ENCODE measurements at places on chromosomes 2 and 18.

DNA sequence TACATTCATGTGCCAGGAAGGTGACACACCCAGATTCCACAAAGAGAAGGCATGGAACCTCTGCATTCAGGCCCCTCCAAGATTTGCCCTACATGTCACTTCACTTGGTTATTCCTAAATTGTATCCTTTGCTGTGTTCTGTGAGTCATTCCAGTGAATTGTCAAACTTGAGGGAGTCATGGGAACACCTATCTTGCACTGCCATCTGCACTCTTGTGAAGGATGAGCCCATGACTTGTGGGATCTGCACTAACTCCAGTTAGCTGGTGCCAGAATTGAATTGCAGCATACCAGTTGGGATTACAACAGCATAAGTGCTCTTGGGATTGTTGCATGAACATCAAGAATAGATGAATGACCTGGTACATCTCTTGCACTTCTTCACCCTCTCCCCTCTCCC lies 1288.0 kb upstream of the ZEB2 start:
- no peak for DNase-seq

DNA sequence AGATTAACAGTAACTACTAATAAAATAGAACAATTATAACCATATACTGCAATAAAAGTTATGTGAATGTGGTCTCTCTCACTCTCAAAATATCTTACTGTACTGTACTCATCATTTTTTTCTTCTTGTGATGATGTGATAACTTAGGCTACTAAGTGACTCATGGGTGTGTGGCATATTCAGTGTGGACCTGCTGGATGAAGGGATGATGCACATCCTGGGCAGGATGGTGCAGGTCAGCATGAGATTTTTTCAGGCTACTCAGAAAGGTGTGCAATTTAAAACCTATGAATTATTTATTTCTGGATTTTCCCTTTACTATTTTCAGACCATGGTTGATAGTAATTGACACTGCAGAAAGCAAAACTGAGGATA lies 90.7 kb downstream of the NCKAP5 start:
- DNase-seq: no peak

DNA sequence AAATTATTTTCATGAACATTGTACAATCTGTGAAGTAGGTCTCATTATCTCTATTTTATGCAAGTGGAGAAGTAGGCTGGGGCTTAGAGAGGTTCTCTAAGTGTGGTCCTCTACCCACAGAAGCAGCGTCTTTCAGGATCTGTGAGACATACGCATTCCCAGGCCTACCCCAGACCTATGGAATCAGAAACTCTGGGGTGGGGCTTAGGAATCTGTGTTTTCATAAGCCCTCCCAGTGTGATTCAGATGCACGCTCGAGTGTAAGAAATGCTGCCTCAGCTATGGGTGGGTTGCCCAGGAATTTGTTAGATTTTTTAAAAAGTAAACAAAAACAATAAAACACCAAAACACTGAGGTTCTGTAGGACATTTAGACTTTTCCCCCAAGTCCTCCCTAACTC lies 14.8 kb upstream of the ZAP70 start:
- DNase-seq: no peak

- no peak for DNase-seq
These were observed 62.2 kb downstream of the ACKR3 start for GRCh38 chr2:236631856-236632291.

DNA sequence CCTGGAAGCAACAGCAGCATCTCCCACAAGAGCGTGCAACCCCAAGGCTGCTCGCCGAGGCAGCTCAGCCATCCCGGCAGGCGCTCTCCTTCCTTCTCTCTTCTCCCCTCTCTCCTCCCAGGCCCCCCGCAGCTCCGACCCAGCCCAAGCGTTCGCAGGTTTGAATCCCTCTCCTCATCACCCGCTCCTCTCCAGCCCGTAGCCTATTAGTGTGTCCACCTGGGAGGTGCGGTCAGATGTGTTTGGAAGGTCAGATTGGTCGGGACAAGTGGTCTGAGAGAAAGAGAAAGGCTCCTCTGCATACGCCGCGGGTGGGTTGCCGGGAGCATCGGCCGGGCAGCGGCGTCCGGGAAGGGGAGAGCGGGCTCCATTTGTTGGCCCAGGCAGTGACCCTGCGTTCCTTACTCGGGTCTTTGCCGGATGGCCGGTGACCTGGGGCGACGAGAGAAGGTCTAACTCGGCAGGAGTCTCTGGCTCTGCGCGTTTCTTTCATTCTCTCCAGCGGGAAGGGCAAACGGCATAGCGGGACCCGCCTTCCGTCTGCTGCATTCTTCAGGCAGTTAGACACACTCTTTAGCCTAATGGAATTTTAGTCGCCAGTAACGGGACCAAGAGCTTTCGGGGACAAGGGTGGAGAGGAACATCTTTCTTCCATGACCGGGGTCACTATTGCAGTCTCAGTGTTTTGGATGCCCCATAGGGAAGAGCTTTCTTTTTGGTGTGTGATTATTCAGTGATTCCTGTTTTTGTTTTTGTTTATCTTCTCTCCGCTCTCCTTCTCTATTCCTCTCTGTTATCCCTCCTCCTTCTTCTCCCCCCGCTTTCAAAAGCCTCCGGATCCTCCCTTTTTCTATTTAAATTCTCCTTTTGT lies 1.1 kb upstream of the TMEFF2 start:
- no peak for DNase-seq

- no peak for DNase-seq
These were observed 289.0 kb upstream of the TFPI start for GRCh38 chr2:187842978-187843847.

- DNase-seq: no peak
These were observed 33.4 kb downstream of the UPP2 start for GRCh38 chr2:158135096-158135495.

DNA sequence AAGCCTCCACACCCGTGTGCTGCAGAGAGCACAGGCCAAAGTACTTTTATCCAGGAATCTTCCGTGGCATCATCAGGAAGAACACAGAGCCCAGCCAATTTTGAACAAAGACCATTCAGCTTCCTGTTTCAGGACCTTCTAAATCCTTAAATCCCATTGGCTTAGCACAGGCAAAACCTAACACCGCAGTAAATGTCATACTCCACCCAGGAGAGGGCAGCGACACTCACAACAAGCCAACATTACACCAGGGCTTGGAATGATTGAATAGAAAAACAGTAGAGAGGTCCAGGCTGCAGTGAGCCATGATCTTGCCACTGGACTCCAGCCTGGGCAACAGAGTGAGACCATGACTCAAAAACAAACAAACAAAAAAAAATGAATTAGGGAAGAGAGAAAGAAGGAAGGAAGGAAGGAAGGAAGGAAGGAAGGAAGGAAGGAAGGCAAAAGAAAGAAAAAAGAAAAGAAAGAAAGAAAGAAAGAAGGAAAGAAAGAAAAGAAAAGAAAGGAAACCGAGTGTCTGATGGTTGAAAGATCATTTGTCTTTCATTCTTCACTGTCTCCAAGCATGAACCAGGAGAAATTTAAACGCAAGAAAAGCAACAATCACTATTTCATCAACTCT lies 144.6 kb upstream of the SATB2 start:
- no peak for DNase-seq

DNA sequence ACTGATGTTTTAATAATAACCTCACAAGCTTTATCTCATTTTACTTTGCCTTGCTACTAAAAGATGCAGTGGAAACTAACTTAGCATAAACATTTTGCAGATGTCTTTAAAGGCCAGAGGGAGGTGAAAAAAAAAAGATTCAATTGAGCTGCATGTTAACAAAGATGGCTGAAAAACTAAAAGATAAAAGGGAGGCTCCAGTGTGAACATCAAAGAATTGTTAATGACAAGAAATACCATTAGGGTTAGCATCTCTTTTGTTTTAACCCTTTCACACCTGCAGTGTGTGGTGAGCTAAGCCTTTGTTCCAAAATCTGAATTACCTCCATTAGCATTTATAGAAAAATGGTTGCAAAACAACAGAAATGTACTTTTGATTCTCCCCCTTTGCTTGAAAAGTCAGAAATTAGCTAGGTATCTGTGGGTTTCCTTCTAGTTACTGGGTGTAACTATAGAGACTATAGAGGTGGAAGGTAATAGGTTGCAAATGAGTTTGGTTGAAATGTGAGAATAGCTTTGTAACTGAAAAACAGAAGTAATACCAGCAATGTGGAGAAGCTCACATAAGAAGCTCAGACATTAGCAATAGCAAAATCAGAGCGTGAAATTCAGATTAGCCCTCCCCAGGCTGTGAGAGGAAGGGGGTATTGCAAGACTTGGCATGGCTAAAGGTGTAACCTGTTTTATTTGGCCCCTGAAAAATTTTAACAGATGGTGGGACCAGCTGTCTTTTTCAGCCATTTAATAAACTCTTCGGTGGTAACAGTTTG lies 34.8 kb upstream of the SP5 start:
- no peak for DNase-seq

DNA sequence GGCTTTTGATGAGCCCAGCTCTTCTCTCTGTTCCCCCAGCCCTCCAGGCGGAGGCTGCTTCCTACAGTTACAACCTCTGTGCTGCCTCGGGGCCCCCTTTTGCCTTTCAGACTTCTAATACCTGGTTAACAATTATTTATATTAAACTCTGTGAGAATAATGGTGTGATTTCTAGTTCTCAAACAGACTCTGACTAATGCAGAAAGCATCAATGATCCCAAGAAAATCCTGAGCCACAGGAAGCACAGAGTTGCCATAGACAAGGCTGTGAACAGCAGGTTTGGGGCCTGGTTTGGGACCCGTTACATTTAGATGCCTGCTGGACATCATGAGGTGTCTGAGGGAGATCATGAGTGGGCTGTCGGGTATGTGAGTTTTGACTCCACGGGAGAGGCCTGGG lies 37.4 kb upstream of the MYO3B start:
- DNase-seq: no peak

DNA sequence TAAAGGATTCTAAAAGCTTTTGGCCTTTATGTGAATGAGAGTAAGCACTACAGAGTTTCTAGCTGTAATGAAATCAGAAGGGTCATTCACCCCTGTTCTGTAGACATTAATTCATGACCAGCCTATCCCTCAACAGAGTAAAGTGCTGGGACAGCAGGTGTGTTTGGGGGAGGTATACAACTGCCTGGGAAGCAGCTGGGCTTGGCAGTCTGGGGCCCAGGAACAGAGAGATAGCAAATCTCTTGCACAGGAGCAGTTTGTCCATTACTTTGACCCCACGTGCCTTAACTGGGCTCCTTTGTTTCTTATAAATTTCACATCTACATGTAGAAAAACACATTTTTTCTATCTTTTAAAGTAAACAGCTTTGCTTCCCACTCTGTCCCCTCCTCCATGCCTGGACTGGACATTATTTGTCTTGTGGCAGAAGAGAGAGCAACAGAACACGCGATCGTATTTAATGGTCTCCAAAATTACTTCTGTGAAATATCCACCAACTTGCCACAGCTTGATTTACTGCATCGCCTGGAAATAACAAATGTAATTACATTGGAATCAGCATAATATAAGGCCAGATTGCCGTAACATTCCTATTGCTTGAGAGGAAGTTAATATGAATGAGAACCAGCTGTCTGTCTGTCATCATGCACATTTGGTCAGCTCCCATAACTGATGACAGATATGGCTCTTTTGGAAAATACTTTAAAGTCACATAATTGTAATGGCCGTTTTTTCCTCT lies 263.8 kb downstream of the RBM43 start:
- no peak for DNase-seq

GRCh38 chr2:155203178-155203577 lies 504.7 kb downstream of the KCNJ3 start:
- no peak for DNase-seq

- DNase-seq: no peak
These were observed 86.9 kb downstream of the VSNL1 start for GRCh38 chr2:17627434-17627833.

GRCh38 chr2:172416447-172417058 lies 10.8 kb upstream of the ITGA6 start:
- no peak for DNase-seq

GRCh38 chr18:13375302-13376255 lies 157.0 kb downstream of the LDLRAD4 start:
- peak; percentile 8 for DNase-seq

- DNase-seq: no peak
These were observed 184.7 kb downstream of the MREG start for GRCh38 chr2:215828528-215829184.

- DNase-seq: no peak
These were observed 25.6 kb downstream of the SERTAD2 start for GRCh38 chr2:64627860-64628841.

- DNase-seq: no peak
These were observed 90.6 kb downstream of the GLI2 start for GRCh38 chr2:120826260-120826648.

GRCh38 chr18:5519448-5520298 lies 24.1 kb downstream of the EPB41L3 start:
- DNase-seq: no peak

- DNase-seq: no peak
These were observed 120.8 kb upstream of the FOSL2 start for GRCh38 chr2:28271919-28272250.

DNA sequence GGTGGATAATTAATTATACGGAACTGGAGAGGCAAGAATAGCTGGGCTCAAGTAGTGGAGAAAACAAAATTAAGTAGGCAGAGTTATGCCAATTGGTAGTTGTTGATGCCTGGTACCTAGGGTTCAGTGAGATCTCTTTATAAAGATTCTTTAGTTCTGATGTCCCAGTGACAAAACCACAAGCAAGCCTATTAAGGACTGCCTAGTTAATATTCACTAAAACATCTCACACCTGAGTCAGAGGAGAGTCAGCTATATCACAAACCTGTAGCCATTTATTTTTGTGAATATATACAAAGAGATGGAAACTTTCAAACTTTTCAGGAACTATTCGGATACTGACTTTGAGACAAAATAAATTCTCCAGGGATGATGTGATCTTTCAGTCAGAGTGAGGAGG lies 213.9 kb upstream of the CYP26B1 start:
- no peak for DNase-seq

DNA sequence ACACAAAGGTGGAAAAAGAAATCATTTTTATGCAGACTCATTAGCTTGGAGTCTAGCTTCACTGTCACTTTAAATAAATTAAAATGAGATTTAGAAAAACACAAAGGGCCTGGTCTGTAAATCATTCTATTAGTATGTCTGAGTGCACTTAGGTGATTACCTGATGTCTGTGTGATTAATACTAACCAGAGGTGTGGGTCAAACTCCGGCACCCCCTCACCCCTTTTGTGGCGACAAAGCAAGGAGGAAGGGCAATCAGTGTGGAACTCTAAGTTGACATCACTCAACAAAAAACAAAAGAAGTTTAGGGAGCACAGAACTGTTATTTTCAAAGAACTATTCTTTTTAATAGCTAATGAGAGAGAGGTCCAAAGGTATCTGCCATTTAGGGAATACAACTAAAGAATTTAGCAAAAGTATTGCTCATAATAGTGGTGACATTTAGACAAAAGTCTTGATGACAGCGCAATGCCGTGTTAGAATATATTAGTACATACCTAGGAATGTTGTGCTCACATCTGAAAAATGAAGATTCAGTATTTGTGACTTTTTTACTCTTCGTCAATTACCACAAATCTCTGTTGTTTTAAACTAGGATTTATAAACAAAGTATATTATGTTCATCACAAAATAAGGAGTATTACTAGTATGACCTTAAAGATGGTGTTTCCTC lies 66.3 kb downstream of the ZEB2 start:
- no peak for DNase-seq

GRCh38 chr2:158835431-158835830 lies 40.3 kb downstream of the DAPL1 start:
- no peak for DNase-seq

GRCh38 chr2:109679626-109680025 lies 65.5 kb downstream of the SOWAHC start:
- no peak for DNase-seq

GRCh38 chr2:144583741-144584453 lies 64.0 kb upstream of the ZEB2 start:
- DNase-seq: no peak
